ENCODE measurements at places on chromosomes 4 and X. TPM values are rescaled to one million over a fixed set of nuclear protein-coding genes. Genes with fewer than 3 reads are reported as not detected.

The TASL gene
- total RNA-seq: 5.3 TPM

The FHDC1 gene
- 3.9 TPM for total RNA-seq

The ZNF157 gene
- total RNA-seq: 0.71 TPM

The GIMD1 gene
- total RNA-seq: not detected

Data from sciatic nerve (tissue), 2 donors.